Ureter (tissue), 1 donor: ENCODE measurements at places on chromosomes 3 and 15.
A peak's percentile ranks its signal among the peaks of the same experiment; 100 is the strongest.

GRCh38 chr3:102457644-102458043 lies 22.8 kb downstream of the ZPLD1 start:
- no peak for DNase-seq

DNA sequence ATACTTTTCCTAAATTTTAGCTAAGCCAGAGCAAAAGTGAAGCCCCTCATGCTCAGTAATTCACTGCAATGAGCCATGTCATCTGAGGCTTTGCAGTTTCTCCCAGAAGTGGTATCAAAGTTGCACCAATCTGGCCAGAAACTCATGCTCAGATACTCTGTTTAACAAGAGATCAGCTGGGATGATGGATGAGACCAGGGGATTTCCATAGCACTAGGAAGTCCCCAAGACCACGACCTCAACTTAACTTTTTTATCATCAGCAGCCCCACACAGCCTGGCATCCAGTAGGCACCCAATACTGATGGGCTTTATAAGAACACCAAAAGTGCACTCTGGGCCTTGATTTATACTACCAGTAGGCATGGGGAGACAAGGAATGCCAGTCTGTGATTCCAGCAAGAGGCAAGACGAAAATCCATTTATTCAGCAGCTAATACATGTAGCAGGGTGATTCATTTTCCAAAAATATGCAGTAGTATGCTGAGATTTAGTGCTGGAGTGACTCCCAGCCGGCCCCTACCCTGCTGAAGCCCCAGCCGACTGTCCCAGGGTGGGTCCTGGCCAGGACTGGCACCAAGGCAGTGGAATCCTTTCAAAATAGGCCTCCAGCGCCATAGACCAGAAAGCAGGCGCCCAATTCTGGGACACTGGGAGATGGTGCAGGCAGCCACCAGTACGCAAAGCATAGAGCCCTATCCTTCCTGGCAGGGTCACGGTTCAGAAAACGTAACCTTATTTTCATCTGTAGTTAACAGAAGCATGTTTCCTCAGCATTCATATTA lies 612 bp upstream of the LDHAL6B start:
- DNase-seq: no peak

- DNase-seq: peak; percentile 84
Measured at GRCh38 chr15:40871749-40872617, 2.1 kb downstream of the RHOV start.

GRCh38 chr15:54374184-54374952 lies 396.1 kb downstream of the UNC13C start:
- DNase-seq: no peak

GRCh38 chr3:177893331-177893730 lies 642.9 kb upstream of the KCNMB2 start:
- DNase-seq: no peak

DNA sequence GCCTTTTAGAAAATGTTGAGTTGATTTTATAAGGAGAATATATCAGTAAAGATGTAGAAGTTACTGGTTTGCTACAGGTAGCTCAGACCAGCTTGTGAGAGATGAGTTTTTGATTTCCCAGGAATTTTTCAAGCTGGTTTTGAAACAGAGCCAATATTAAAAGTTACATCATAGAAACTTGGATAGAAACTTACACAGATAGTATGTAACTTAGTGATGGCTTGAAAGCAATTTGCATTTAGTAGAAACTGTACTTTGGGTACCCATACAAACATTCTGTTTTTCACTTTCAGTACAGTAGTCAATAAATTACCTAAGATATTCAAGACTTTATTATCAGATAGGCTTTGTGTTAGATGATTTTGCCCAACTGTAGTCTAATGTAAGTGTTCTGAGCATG lies 93.4 kb downstream of the RBMS3 start:
- no peak for DNase-seq

- peak; percentile 29 for DNase-seq
Measured at GRCh38 chr3:38127611-38128302, 9.2 kb downstream of the ACAA1 start.
